Sigmoid colon (tissue), 7 donors: ENCODE measurements at places on chromosomes 1 and 21. TPM values are rescaled to one million over a fixed set of nuclear protein-coding genes. Genes with fewer than 3 reads are reported as not detected.

The PTPRC gene
- 11.8 TPM for total RNA-seq

The FMO5 gene
- 7.1 TPM for total RNA-seq

The FYB2 gene
- not detected for total RNA-seq

The TRIM17 gene
- not detected for total RNA-seq

The KIF14 gene
- 0.27 TPM for total RNA-seq

The SEMA6C gene
- total RNA-seq: 5.0 TPM

The PIGR gene
- total RNA-seq: 0.16 TPM

The CD1B gene
- total RNA-seq: not detected

The TRMT1L gene
- total RNA-seq: 18.6 TPM

The PCP4 gene
- total RNA-seq: 188 TPM

The FABP3 gene
- 6.4 TPM for total RNA-seq

The C1orf21 gene
- 80.0 TPM for total RNA-seq

The TMPRSS15 gene
- total RNA-seq: not detected

The AADACL4 gene
- total RNA-seq: not detected

The NMNAT1 gene
- total RNA-seq: 8.2 TPM

The KPRP gene
- total RNA-seq: not detected

The SELP gene
- total RNA-seq: 9.4 TPM

The GPR153 gene
- total RNA-seq: 3.7 TPM

The CHRM3 gene
- 63.8 TPM for total RNA-seq

The DHRS3 gene
- total RNA-seq: 102 TPM

GRCh38 chr1:156816561-156817328 lies at the start of gene SH2D2A:
TSS of gene SH2D2A (minus strand) at chr1:156816848. CDS start at chr1:156816708, 140 bp downstream.
- H3K27me3 ChIP-seq: no peaks in the 10 kb centered on the region
- H3K4me3 ChIP-seq: peak within 1 kb of the TSS; percentile 22
- peak; percentile 78 for DNase-seq
- H3K27ac ChIP-seq: peak within 1 kb of the TSS; percentile 72
- peaks cover 17% of the 10 kb centered on the region for H3K4me1 ChIP-seq
- no peaks in the 10 kb centered on the region for H3K36me3 ChIP-seq

GRCh38 chr1:181160998-181161870 lies 72.7 kb downstream of the IER5 start:
- no peak overlapping the region for H3K4me3 ChIP-seq
- no peak overlapping the region for H3K27ac ChIP-seq
- peaks cover 22% of the 10 kb centered on the region for H3K4me1 ChIP-seq
- DNase-seq: peak; percentile 44

GRCh38 chr1:169421309-169421708 lies 6.0 kb downstream of the CCDC181 start:
- H3K4me3 ChIP-seq: no peak overlapping the region
- DNase-seq: no peak
- no peaks in the 10 kb centered on the region for H3K4me1 ChIP-seq
- no peaks in the 10 kb centered on the region for H3K27me3 ChIP-seq
- H3K36me3 ChIP-seq: no peaks in the 10 kb centered on the region
- no peak overlapping the region for H3K27ac ChIP-seq

DNA sequence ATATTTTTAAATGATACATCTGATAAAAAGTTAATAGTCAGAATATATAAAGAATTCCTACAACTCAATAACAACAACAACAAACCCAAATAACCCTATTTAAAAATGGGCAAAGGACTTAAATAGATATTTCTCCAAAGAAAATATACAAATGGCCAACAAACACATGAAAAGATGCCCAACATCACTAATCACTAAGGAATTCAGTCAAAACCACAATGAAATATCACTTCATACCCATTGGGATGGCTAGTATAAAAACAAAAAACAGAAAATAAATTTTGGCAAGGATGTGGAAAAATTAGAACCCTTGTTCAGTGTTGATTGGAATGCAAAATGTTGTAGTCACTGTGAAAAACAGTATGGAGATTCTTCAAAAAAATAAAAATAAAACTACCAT lies 184.8 kb upstream of the RAB4A start:
- no peaks in the 10 kb centered on the region for H3K27me3 ChIP-seq
- no peaks in the 10 kb centered on the region for H3K36me3 ChIP-seq
- no peak for DNase-seq
- H3K27ac ChIP-seq: peak overlapping the region; percentile 62

GRCh38 chr1:165595246-165595938 lies 35.6 kb upstream of the MGST3 start:
- no peaks in the 10 kb centered on the region for H3K4me1 ChIP-seq
- H3K27me3 ChIP-seq: no peaks in the 10 kb centered on the region
- no peaks in the 10 kb centered on the region for H3K36me3 ChIP-seq
- no peak for DNase-seq

DNA sequence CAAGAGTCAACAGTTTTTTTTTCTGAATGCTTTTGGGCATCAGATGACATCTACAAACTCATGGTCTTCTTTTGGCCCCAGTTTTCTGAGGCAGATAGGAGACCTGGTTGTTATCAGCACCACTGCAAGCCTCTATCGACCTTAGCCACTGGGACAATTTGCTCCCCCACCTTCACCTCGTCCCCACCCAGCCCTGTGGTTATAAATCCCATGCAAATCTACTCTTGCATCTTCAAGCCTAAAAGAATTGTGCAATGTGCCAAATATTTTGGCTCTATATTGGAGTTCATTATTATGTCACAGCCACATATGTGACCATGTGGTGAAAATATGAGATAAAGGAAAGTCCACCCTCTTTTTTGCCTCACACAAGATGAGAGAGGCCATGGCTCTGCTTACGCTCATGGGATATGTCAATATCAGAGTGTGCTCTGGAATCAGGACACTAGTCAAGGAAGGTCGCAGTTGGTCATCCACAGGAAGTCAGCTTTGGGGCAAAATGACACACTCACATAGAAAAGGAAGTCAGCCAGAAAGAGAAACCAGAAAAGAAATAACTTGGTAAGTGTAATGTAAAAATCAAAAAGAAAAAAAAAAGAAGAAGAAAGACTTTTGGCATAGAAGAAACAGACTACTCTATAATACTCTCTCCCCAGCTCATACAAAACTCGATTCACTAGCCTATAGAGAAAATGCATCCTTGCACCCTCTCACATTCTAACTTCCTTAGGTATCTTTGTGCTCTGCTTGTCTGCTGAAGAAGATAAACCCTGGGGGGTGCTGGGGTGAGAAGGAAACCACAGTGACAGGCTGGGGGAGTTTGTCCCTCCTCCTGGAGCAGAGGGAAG lies 21.2 kb downstream of the SLC30A10 start:
- no peak overlapping the region for H3K27ac ChIP-seq
- H3K4me1 ChIP-seq: no peaks in the 10 kb centered on the region
- H3K27me3 ChIP-seq: no peaks in the 10 kb centered on the region
- no peak for DNase-seq
- no peak overlapping the region for H3K4me3 ChIP-seq

GRCh38 chr1:215472723-215473122 lies 94.4 kb upstream of the KCTD3 start:
- no peak overlapping the region for H3K27ac ChIP-seq
- no peak for DNase-seq
- H3K27me3 ChIP-seq: no peaks in the 10 kb centered on the region

GRCh38 chr1:31583995-31584868 lies 7.9 kb downstream of the TINAGL1 start:
- no peaks in the 10 kb centered on the region for H3K4me1 ChIP-seq
- H3K4me3 ChIP-seq: no peak overlapping the region
- peak; percentile 95 for DNase-seq
- H3K27me3 ChIP-seq: no peaks in the 10 kb centered on the region
- peak overlapping the region; percentile 95 for H3K27ac ChIP-seq

GRCh38 chr1:60866226-60866900 lies 216.0 kb upstream of the NFIA start:
- H3K4me3 ChIP-seq: no peak overlapping the region
- no peaks in the 10 kb centered on the region for H3K4me1 ChIP-seq
- no peak overlapping the region for H3K27ac ChIP-seq
- DNase-seq: no peak
- no peaks in the 10 kb centered on the region for H3K36me3 ChIP-seq

DNA sequence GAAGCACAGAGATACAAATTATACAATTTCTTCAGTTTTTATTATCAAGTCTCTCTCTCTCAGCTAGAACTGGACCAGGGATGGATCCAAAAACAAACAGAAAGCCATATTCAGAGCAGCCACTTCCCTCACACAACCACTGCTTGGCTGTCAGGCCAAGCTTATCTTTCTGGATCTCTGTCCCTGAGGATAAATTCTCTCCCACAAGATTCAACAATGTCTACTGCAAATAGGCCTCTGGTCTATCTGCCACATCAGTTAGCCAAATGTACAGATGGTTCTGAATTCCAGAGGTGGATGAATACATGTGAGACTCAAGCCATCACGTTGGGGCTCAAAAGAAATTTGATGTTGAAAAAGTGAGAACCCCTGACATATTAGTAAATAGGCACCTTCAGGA lies 350.9 kb downstream of the LTN1 start:
- H3K27me3 ChIP-seq: no peaks in the 10 kb centered on the region
- H3K4me1 ChIP-seq: no peaks in the 10 kb centered on the region
- no peak for DNase-seq
- H3K27ac ChIP-seq: no peak overlapping the region
- no peak overlapping the region for H3K4me3 ChIP-seq

DNA sequence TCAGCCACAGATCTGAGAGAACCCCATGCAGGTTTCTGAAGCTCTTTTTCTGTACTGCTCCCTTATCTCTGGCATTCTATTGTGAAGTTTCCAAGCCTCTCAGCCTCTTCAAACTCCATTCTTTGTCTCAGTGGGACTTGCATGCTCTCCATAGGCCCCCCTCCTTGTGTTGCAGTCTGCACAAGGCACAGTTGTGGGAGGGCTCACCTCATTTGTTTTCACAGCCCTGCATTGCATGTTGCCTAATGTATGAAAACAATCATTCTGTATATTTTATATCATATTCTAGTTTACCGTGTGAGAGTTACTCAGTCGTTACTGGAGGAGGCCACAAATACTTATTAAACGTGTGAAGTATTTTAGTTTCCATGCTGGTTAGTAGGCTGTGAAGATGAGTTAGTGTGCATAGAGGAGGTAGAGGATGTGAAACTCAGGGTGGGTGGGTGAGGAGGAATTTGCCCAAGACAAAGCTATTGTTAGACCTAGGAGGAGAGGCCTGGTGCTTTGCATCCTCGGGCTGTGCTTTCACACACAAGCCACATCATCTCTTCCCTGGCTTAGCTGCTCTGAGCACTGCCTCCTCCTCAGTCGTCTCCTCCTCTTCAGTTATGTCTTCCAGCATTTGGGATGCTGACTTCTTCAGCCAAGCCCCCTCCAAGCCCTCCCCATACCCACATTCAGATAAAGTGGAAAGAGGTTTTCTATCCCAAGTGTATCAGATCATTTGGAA lies 7.8 kb upstream of the CHI3L2 start:
- no peaks in the 10 kb centered on the region for H3K36me3 ChIP-seq
- no peaks in the 10 kb centered on the region for H3K27me3 ChIP-seq
- no peak overlapping the region for H3K27ac ChIP-seq
- DNase-seq: no peak

GRCh38 chr1:66533804-66534740 lies at the start of gene SGIP1:
TSS of gene SGIP1 (plus strand) at chr1:66534153. CDS start at chr1:66534359, 206 bp downstream.
- H3K4me1 ChIP-seq: peaks cover 13% of the 10 kb centered on the region
- DNase-seq: peak; percentile 80
- no peaks in the 10 kb centered on the region for H3K27me3 ChIP-seq
- H3K4me3 ChIP-seq: peak within 1 kb of the TSS; percentile 38

DNA sequence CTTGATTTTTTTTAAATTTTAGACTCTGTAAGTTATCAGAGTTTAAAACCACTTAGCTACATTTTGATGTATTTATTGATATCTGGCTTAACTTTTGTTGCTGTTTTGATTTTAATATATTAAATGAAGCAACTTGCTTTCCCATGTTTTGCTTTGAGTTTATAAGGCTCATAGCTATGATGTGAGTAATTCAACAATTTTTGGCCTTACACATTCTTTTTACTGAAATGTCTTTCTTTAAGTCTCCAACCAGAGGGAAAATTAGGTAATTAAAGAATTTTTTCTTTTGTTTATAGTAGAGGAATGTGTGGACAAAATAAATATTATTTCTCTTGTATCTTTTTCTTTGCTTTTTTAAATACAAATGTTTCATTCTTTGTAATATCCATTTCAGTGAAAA lies 258.3 kb upstream of the ADAMTS5 start:
- no peaks in the 10 kb centered on the region for H3K36me3 ChIP-seq
- DNase-seq: no peak
- H3K4me3 ChIP-seq: no peak overlapping the region
- H3K4me1 ChIP-seq: no peaks in the 10 kb centered on the region
- H3K27ac ChIP-seq: no peak overlapping the region

DNA sequence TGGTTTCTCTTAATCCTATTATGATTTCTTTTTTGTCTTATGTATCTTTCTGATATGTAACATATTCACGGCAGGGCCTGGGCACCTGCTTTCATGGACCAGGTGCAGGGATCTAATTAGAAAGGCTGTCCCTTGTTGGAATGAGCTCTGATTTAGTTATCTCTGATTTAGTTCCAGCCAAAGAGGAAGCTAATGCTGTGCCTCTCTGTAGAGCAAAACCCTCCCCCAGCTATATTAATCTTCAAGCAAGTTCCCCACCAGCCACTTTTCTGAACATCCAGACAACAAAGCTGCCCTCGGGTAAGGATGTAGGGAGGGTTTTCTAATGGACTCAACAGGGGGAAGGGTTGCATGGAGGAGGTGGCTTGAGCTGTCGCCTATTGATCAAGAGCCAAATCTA lies 6.1 kb downstream of the TSACC start:
- DNase-seq: no peak
- no peaks in the 10 kb centered on the region for H3K27me3 ChIP-seq
- H3K36me3 ChIP-seq: no peaks in the 10 kb centered on the region
- no peaks in the 10 kb centered on the region for H3K4me1 ChIP-seq
- no peak overlapping the region for H3K4me3 ChIP-seq

- no peaks in the 10 kb centered on the region for H3K36me3 ChIP-seq
- DNase-seq: no peak
- no peak overlapping the region for H3K27ac ChIP-seq
- H3K27me3 ChIP-seq: no peaks in the 10 kb centered on the region
These were observed 888.2 kb upstream of the CXADR start for GRCh38 chr21:16624479-16625118.

DNA sequence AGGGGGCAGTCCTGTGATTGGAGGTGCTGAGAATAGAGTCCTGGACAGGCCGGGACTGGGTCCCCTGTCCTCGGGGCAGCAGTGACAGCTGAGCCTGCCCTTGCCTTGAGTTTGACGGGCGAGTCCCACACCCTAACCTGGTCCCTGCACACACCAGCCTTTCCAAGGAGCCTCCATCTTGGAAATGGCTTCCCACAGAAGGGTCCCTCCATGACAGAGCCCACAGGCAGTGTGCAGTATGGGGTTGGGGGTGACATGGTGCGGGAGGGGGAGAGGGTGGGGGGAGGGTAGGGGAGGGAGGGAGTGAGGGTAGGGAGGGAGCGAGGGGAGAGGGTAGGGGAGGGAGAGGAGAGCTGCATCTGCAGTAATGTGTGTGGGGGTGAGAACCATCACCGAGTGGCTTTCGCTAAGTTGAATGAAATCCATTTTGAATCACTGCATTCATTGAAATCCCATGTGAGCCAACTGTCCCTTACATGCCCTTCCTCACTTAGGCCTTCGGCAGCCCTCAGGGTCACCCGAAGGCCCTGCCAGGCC lies 10.1 kb upstream of the TMEM52 start:
- no peaks in the 10 kb centered on the region for H3K4me1 ChIP-seq
- H3K27ac ChIP-seq: no peak overlapping the region
- no peaks in the 10 kb centered on the region for H3K36me3 ChIP-seq
- no peak overlapping the region for H3K4me3 ChIP-seq
- H3K27me3 ChIP-seq: peaks cover 8% of the 10 kb centered on the region

- no peaks in the 10 kb centered on the region for H3K36me3 ChIP-seq
- peak; percentile 97 for DNase-seq
- peak overlapping the region; percentile 84 for H3K27ac ChIP-seq
- H3K4me1 ChIP-seq: peaks cover 30% of the 10 kb centered on the region
- H3K27me3 ChIP-seq: no peaks in the 10 kb centered on the region
These were observed 16.6 kb upstream of the PTP4A2 start for GRCh38 chr1:31954607-31955283.
